ENCODE measurements at places on chromosomes 2 and 18.

DNA sequence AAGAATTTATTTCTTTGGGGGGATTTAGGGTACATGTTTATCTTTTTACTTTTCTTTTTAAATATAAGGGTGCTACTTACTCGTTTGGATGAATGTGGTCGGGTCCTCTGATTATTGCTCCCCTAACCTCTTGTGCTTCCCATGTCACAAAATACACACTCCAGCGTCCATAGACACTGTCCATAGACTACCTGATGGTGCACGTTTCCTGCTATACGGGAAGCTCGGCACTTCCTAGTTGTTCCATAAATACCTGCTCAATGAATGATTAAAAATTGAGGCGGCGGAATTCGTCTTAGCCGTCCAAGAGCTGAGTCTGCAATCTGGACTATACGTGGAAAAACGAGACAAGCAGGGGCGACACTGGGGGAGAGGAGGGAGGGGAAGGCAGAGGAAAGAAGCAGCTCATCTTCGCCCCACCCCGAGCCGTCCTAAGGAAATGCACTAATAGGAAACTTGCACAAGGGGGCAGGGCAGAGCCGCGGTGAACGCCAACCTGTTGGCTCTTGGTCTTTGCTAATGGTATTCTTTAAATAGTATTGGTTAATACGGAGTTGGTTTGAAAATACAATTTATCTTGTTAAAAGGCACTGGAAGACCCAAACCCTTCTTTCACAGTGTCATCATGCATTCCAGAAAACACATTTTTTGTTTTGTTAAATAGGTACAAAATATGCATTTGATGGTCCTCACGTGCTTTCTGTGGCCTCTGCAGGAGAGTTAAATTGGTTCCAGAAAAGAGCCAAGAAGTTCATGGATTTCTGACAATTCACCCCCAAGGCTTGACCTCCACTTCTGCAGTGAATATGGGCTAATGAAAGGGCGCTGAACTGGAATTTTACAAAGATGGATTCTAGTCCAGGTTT is 73.0 kb upstream of the KCTD1 start:
- DNase-seq = peak; percentile 26

GRCh38 chr2:29245742-29246382 is 130.6 kb downstream of the CLIP4 start:
- no peak for DNase-seq

DNA sequence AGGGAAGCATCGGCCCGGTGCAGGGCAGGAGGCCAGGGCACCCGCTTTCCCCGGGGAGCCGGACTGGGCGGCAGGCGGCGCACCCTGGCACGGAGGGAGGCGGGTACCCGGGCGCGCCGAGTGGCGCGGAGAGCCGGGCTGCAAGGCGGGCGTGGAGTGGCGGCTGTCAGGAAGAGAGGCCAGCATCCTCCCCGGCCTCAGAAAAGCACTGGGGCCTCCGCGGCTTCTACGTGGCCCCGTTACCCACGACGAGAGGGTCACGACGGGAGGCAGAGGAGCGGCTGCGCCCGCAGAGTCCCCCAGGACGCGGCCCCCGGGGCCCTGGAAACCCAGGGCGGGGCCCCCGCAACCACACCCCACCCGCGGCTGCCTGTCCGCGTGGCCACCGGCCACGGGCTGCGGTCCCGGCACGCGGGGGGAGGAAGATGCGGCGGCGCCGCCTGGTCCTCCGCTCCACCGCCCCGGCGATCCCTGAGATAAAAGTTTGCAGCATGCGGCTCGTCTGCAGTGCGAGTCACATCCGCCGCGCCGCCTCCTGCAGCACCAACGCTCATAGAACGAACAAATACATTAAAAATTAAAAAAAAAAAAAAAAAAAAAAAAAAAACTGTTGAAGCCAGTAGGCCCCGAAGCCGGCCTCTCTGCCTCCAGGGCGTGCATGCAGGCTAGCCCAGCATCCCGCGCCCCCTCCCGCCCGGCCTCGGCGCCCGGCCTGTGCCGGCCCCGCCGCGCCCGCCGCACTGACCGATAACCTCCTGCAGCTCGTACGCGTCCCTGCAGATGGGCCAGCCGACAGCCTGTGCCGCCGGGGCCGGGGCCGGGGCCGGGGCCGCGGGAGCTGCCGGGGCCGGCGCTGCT is 683 bp downstream of the STK39 start:
- DNase-seq = no peak

DNA sequence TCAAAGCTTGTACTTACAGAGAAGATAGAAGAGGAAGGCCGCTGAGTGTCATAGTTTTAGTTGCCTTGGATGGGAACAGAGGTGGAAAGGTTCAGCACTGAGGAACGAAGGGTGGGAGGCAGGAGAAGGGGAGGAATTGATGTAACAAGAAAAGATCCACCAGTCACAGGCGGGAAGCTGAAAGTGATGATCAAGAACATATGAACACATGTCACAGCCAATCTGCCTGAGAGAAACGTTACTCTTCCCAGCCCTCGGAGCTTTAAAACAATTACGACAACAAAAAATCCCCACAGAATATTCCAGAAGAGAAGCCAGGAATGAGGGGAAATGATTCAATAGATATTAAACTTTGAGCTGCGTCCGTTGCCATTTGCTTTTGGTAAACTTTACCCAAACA is 87.1 kb downstream of the TSHZ1 start:
- DNase-seq = no peak

GRCh38 chr2:229133155-229133772 is 137.8 kb downstream of the PID1 start:
- DNase-seq = peak; percentile 62

DNA sequence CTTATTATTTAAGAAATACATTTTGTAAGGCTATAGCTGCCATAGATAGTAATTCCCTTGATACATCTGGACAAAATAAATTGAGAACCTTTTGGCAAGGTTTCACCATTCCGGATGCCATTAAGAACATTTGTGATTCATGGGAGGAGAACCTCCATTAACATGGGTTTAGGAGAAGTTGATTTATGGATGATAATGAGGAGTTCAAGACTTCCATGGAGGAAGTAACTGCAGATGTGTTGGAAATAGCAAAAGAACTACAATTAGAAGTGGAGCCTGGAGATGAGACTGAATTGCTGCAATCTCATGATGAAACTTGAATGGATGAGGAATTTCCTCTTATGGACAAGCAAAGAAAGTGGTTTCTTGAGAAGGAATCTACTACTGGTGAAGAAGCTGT is 17.3 kb downstream of the PHLPP1 start:
- no peak for DNase-seq

DNA sequence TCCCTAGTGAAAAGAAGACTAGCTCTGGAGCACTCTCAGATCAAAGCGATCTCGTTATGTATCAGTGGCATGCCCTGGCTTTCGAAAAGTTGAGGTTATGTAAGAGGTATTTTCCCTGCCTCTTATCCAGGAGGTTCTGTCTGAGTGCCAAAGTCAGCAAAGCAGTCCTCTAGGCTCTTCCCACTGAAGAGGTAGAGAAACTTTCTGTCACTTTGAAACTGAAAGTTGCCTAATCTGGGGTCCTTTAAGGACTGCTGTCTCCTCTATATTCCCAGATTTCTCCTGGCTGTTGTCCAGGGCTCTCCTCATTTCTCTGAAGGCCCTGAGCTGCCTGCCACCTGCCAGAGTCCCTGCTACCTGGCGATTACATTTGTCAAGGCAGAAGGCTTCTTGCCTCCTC is 96.3 kb downstream of the B3GNT2 start:
- peak; percentile 5 for DNase-seq

- no peak for DNase-seq
Observed at GRCh38 chr2:129698593-129698992, 280.9 kb upstream of the RAB6C start.

GRCh38 chr2:111068435-111069058 is 52.2 kb upstream of the BCL2L11 start:
- DNase-seq = no peak

DNA sequence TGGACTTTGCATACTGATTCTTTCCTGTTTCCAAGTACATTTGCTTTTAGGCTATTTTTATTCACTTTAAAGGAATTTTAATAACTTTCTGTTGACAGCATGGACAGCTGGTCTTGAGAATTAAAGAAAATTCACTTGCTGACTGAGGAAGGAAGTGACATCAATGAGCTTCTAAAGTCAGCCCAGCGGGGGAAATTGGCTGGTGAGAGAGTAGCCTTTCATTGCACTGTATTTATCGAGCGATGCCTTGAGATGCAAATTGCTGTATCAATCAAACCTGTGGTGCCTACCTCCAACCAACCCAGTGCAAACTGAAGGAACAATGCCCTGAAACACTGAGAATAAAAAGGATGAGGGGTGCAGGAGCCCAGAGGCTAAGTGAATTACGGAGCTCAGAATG is 91.4 kb upstream of the AQP4 start:
- no peak for DNase-seq

GRCh38 chr2:12949406-12949805 is 232.7 kb downstream of the TRIB2 start:
- no peak for DNase-seq

GRCh38 chr2:28164280-28164801 is 228.3 kb upstream of the FOSL2 start:
- peak; percentile 57 for DNase-seq

- DNase-seq = no peak
Observed at GRCh38 chr2:121611730-121612705, 37.2 kb downstream of the CLASP1 start.
